ENCODE measurements at places on chromosomes 2 and 18. TPM values are rescaled to one million over a fixed set of nuclear protein-coding genes. Genes with fewer than 3 reads are reported as not detected.

PCARE gene
- total RNA-seq = not detected

ICA1L gene
- 6.4 TPM for total RNA-seq

TGFBRAP1 gene
- 40.0 TPM for total RNA-seq

SPHKAP gene
- total RNA-seq = not detected

NYAP2 gene
- total RNA-seq = not detected

DAW1 gene
- 9.0 TPM for total RNA-seq

LBH gene
- total RNA-seq = 5.2 TPM

AOX1 gene
- total RNA-seq = 8.6 TPM

KIF5C gene
- total RNA-seq = under 0.01 TPM

COL3A1 gene
- 1.0 TPM for total RNA-seq

CNRIP1 gene
- total RNA-seq = 67.6 TPM

ARHGAP15 gene
- not detected for total RNA-seq

UGT1A6 gene
- not detected for total RNA-seq

CD207 gene
- not detected for total RNA-seq

UGT1A3 gene
- not detected for total RNA-seq

All from thoracic aorta endothelial cell (primary cell).